NCI-H1105 (cell line): ENCODE measurements at places on chromosomes 7 and 10.
A peak's percentile ranks its signal among the peaks of the same experiment; 100 is the strongest.

GRCh38 chr7:37920849-37921805 is 687 bp downstream of the EPDR1 start:
- peak; percentile 51 for DNase-seq

GRCh38 chr10:78727728-78728127 is 341.0 kb upstream of the ZMIZ1 start:
- DNase-seq: peak; percentile 7

DNA sequence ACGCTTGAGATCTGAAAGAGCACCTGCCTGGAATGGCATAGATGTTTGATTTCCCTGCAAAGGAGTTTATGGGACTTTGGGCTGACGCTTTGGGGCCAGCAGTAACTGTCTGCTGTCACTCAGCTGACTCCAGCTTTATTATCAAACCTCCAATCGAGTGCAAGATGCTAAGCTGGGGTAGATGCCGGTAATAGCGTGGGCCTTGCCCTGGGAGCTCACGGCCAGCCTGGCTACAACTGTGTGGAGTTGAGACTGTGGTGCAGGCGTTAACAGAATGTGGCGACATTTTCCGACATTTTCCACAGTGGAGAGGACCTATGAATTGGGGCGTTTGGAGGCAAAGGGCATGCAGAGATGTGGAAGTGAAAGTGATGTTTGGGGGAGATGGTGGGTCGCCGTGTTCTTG is 1.3 kb downstream of the CHST12 start:
- DNase-seq: no peak

DNA sequence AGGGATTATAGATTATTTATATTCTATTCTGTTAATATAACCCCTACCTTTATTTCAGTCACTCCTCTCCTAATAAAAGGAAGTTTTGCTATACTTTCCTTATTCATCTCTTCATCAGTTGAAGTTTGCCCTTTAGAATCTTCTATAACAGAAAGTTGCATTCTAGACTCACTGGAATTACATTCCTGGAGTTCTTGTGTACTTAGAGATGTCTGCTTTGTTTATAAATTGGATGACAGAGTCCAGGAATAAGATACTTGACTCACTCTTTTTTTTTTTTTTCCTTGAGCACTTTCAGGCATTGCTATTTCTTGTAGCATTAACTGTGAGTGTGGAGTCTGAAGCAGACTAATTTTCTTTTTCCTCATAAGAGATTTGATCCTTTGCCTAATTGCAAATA is 640.8 kb downstream of the XPNPEP1 start:
- DNase-seq: no peak
